NCI-H524 treated with DMSO at 0.1 percent for 48 hours (cell line): ENCODE measurements at places on chromosomes 2 and 18.

DNA sequence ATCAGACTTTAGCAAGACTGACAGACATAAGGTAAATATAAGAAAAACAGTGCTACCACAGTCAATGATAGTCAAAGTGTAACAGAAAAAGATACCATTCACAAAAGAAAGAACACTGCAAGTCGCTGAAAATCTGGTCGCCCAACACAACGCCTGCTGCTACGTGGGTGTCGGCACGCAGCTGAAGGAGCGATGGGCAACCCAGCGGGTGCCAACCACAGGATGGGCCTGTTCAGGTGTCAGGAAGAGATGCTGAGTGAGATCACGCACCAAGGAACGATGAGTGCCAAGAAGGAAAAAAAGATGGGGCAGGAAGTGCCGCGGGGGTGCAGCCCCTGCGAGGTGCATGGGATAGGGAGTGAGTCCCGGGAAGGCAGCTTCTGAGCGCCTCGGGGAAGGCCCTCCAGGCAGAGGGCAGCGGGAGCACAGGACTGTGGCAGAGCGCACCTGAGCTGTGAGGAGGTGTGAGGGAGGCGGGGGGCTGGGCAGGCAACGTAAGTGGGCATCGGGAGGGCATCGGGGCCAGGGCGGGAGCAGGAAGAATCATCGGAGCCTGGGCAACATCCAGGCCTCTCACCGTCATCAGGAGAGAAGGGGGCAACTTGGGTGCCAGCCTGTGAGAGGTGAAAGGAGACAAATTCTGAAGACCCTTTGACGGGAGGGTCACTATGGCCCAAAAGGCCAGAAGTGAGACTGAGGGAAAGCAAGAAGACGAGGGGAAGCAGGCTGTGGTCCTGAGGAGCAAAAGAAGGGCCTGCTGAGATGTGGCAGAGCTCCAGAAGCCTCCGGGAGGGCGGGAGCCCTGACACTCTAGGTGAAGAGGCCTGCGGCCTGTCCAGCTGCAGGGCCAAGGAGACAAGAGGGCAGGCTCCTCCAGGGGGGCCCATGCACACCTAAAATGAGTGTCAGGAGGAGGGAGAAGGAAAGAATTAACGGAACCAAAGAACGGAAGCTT lies 14.8 kb upstream of the MTERF4 start:
- DNase-seq = no peak

GRCh38 chr2:16671760-16672159 lies 6.1 kb upstream of the CYRIA start:
- no peak for DNase-seq

DNA sequence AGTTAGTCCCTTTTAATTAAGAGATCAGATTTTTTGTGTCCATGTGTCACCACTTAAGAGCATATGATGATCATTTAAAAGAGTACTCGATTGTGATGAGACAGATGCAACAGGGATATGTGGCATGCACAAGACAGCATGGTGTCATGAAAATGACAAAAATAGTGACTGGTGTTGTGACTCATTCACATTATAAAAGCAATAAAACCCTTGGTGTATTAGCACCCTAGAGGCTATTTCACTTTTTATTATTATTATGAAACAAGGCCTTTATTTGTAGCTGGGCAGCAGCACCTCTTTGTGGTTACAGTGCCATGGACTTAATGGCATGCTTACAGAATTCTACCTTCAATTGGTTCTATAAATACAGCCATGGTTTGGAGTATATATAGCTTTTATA lies 1296.0 kb upstream of the ZEB2 start:
- peak; percentile 46 for DNase-seq

DNA sequence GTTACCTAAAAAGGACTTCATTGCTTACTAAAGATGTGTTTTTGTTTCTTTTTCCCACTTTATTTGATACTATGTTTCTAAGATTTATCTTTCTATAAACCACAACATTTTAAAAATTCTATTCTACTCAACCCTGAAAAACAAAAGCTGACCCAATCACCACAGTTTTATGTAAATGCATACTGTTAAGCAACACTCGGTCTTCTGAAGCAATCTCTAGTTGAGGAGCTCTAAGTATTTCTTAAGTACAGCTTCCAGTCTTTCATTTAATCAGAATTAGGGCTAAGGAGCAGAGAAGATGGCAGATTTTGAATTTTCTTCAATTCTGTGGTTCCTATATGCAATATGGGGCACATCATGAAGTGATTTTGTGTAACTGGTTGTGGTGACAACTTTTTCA lies 72.2 kb upstream of the SLC4A10 start:
- no peak for DNase-seq

GRCh38 chr2:238727585-238728329 lies 120.1 kb upstream of the TWIST2 start:
- DNase-seq = no peak

DNA sequence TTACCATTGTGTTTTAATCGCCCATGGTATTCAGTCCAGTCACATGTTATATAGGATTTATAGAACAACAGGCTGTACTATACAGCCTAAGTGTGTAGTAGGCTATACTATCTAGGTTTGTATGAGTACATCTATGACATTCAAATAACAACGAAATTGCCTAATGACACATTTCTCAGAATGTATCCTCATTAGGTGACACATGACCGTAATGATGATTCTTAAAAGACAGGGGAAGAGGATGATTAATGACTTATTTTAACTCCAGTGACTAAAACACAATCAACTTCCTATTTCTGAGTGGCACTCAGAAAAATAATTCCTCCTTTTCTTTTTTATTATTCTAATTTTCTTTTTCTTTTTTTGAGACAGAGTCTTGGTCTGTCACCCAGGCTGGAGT lies 63.0 kb upstream of the ACSL3 start:
- DNase-seq = no peak
